Mucosa of descending colon (tissue), 3 donors: ENCODE measurements at places on chromosomes 2 and 18.

DNA sequence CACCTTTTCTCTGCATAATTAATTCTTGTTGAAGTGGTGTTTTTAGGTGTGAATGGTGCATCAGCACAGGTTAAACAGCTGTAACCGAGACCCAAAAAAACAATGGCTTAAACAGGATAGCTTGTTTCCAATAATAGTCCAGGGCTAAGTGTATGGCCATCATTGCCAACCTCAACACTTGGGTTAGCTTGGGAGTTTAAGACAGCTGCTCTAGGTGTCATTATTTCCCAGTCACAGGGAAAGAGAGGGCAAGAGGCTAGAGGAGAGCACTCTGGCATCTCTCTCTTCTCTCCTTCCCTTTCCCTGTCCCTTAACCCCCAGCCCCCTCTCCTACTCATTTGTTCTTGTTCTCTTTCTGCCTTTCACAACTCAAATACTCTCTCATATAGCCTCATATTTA, 21.1 kb downstream of the BIRC6 start:
- DNase-seq: no peak

GRCh38 chr2:159108181-159108893, 139.9 kb downstream of the TANC1 start:
- DNase-seq: no peak

DNA sequence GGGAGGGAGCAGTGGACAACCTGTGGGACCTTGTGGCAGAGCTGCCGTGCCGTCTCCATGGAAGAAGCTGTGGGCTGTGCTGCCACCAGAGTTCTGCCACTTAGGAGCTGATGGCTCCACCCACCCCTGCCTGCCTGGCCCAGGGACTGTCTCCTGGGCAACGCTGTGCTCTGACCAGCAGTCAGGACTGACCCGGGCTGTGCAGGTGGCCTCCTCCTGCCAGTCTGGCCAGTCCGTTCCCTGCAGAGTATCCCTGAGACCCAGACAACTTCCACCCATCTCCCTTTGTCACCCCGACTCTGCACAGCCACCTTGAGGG, 12.8 kb downstream of the ASIC4 start:
- DNase-seq: no peak

DNA sequence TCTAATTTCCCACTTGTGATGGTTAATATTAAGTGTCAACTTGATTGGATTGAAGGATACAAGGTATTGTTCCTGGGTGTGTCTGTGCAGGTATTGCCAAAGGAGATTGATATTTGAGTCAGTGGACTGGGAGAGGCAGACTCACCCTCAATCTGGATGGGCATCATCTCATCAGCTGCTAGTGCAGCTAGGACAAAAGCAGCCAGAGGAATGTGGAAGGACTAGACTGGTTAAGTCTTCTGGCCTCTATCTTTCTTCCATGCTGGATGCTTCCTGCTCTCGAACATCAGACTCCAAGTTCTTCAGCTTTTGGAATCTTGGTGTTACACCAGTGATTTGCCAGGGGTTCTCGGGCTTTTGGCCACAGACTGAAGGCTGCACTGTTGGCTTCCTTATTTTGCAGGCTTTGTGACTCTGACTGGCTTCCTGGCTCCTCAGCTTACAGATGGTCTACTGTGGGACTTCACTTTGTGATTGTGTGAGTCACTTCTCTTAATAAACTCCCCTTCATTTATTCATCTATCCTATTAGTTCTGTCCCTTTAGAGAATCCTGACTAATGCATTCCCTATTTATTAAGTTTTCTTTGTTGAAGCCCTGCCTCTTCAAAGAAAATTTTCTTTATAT, 1087.5 kb upstream of the NXPH2 start:
- no peak for DNase-seq

DNA sequence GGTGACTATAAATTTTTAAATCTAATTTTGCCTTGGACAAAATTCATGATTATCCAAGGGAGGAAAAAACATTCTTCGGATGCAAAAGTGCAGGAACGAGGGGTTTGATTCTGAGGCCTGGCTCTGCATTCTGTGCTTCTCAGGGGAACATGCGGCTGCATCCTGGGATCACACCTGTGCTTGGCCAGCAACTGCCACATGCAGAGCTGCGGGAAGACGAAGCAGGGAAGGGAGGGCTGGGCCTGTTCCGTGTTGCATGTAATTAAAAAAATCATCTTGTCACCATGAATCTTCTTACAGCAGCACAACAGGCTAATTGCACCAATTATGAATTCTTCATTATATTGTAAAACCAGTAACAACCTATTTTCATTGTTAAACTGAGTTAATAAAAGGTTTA, 158.0 kb upstream of the ALKAL2 start:
- no peak for DNase-seq

DNA sequence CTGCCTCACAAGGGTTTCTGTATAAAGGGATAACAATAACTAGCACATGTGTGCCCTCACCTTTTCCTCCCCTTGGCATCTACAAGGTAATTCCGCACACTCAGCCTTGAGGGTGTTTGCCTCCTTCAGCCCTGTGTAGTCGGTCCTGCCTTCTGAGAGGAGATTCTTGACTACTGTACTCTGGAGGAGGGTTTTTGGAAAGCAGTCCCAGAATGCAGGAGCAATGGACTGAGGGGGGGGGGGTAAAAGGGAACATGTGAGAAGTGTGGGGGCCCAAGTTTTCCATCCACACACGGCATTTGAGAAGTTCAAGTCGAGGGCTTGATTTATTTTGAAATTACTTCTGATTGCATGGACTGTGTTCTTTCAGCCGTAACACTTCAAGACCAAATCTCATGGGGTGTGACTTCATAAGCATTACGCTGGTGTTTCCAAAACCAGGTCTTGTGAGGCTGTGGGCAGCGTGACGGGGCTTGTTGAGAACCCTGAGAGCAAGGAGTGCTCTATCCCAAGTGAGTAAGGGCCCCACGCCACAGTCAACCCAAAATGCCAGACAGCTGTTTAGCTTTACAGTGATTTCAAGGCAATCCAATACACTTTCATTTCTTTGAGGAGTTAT, 198.7 kb upstream of the MEIS1 start:
- DNase-seq: no peak

DNA sequence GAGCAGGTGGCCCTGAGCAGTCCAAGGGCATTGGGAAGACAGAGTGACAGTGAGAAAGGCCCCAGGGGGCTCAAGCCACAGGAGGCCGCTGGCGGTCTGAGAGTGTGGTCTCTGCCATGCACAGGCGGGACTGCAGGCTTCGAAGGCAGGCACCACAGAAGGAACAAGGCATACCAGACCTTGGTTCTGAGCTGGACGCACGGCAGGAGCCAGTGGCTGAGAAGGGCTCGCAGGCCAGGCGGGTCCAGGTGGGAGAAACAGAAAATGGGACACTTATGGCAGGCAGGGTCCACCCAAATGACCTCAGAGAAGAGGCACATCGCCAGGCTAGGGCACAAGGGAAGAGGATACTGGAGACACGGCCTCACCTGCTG, 14.9 kb downstream of the HJURP start:
- no peak for DNase-seq

DNA sequence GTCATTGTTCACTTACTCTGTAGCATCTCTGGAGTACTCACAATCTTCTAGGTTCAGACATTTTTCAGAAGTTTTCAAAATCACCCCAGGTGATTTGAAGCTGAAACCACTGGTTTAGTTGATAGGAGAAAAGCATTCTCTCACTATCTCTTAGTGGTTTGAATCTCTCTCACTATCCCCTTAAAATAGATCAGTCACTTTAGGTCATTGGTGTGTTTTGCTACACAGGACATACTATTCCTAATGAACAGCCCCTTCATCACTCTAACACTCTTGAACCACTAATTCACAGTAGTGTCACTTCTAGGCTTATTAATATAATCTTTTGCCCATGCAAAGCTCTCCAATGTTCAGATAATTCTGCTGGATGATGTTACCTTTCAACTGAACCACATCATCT, 34.5 kb downstream of the LYPD6 start:
- DNase-seq: no peak

GRCh38 chr2:236754271-236754944, 184.8 kb downstream of the ACKR3 start:
- DNase-seq: no peak

DNA sequence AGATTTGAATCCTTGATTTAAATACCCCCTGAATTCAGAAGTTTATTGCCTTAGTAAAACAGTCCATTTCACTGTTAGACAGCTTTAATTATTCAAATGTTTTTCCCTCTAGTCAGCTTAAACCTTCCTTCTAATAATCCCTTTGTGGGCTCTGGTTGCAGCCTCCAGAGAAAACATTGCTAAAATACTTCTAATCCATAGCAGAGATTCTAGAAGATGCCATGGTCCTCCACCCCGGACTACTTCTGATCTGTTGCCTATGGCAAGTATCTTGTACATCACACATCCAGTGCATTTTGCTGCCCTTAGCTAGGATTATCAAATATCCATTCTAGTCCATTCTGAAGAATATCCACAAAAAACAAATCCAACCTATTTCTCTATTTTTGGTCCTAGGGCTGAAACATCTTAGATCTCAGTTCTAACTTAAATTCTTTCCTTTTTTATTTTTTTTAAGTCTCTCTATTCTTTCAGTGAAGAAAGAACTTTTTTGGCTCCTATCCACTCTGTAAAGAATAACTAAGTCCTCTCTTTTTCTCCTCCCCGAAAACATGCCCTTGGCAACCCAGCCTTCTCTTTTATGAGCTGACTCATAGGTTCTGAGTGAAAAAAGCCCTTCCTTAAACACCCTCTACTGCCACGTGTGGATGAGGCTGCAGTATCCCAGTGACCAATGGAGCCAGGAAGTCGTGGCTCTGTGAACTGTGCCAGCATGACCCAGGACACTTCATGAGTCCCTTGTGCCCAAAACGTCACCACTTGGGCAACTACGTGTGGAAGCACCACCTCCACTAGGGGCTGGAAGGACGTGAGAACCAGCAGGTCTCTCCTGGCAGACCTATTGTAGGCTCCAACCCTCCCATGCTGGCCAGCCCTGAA, 349.8 kb downstream of the TNS1 start:
- peak; percentile 27 for DNase-seq

GRCh38 chr2:38450509-38450908, 73.4 kb upstream of the ATL2 start:
- no peak for DNase-seq

- no peak for DNase-seq
Measured at GRCh38 chr2:12910431-12910830, 193.7 kb downstream of the TRIB2 start.

DNA sequence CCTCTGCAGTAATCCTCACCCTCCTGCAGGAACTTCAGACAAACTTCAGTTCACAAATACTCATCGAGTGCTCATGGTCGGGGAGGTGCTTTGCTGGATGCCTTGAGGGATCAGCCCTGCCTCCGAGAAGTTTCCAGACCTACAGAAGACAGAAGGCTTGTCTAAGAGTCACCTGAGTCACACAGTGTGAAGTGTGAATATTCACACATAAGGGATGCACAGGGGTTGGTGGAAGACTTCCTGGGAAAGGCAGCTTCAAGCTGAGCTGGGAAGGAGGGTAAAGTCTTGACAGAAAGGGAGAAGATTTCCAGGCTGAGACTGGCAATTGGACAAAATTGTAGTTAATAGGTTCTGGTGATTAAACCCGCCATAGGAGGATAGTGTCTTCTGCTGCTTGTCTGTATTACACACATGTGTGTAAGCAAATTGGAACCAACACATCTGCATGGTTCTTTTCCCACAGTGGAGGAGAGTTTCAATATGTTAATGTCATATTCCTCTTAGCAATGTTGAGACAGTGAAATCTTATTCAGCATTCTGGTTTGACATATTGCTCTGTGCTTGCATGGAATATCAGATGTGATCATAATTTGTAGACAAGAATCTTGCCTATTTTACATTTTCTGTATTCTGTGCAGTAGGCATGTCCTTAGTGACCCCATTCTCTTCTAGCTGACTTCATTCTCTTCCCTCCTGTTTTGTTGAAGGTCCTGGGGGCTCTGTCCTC, 34.7 kb upstream of the ZNF396 start:
- DNase-seq: no peak

GRCh38 chr2:176079285-176079830, 4.4 kb downstream of the EVX2 start:
- no peak for DNase-seq

DNA sequence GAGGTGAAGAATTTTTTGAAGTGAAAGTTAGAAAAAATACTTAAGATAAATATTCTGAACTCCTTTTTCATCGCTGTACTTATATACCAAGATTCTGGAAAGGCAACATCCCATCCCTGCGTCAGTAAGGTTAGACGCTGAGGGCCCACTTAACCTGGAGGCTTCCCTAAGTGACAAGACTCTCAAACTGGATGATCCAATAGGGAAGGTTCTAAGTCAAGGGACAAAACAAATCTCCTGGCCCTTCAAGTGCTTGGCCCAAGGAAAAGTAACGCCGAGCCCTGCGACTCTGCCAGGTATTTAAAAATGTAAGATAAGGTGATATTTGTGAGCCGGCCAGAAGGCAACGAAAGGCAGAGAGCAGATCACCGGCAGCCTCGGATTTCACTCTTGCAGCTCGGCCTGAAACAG, 1.3 kb downstream of the STK39 start:
- no peak for DNase-seq

- DNase-seq: no peak
Measured at GRCh38 chr2:186691231-186691630, 2.6 kb upstream of the FAM171B start.

DNA sequence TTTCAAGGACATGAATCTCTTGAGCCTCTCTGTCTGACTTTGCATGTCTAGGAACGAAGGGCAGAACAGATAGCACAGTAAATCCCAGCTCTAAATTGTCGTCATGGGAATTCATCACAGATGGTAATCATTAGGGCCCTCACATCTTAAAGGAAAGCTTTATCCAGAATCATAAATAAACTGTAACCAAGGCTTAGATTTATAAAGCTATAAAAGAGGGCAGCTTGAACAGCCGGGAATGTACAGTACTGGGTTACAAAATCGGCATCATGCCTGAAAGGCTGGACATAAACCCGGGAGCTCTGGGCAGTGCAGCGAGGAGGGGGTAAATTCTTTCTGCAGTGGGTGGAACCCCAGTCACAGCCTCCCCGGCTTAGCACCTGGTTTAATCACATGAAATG, 144.4 kb downstream of the GFPT1 start:
- DNase-seq: no peak

GRCh38 chr2:215884451-215885087, 128.8 kb downstream of the MREG start:
- no peak for DNase-seq

GRCh38 chr2:31999438-31999837, 11.4 kb downstream of the MEMO1 start:
- no peak for DNase-seq

GRCh38 chr2:236008006-236008405, 160.2 kb downstream of the GBX2 start:
- DNase-seq: no peak

- DNase-seq: no peak
Measured at GRCh38 chr2:154381931-154382794, 316.3 kb upstream of the KCNJ3 start.

GRCh38 chr2:65508225-65508624, 75.8 kb upstream of the SPRED2 start:
- no peak for DNase-seq

DNA sequence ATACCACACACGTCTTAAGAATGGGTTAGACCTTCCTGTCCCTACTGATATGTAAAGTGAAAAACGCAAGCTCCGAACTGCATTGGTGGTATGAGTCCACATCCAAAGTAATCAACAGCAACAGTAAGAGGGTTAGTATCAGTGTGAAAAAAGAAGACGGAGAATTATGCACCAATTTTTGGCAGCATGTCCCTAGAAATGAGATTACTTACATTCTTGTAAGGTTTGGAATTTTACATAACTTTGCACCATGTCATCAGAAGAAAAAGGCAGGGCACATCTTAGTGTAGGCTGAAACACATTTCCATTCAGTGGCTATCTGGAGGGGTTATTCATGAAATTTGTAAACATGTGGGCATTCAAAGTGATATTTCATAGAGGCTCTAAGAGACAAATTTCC, 88.2 kb downstream of the LONRF2 start:
- no peak for DNase-seq

- DNase-seq: no peak
Measured at GRCh38 chr2:3326182-3326537, 51.5 kb downstream of the EIPR1 start.
